ENCODE measurements at places on chromosomes 1 and 21. TPM values are rescaled to one million over a fixed set of nuclear protein-coding genes. Genes with fewer than 3 reads are reported as not detected.

Gene PRDX6
- total RNA-seq, result 154 TPM

GRCh38 chr1:164670786-164671185 is 111.8 kb downstream of the PBX1 start:
- DNase-seq, result no peak

DNA sequence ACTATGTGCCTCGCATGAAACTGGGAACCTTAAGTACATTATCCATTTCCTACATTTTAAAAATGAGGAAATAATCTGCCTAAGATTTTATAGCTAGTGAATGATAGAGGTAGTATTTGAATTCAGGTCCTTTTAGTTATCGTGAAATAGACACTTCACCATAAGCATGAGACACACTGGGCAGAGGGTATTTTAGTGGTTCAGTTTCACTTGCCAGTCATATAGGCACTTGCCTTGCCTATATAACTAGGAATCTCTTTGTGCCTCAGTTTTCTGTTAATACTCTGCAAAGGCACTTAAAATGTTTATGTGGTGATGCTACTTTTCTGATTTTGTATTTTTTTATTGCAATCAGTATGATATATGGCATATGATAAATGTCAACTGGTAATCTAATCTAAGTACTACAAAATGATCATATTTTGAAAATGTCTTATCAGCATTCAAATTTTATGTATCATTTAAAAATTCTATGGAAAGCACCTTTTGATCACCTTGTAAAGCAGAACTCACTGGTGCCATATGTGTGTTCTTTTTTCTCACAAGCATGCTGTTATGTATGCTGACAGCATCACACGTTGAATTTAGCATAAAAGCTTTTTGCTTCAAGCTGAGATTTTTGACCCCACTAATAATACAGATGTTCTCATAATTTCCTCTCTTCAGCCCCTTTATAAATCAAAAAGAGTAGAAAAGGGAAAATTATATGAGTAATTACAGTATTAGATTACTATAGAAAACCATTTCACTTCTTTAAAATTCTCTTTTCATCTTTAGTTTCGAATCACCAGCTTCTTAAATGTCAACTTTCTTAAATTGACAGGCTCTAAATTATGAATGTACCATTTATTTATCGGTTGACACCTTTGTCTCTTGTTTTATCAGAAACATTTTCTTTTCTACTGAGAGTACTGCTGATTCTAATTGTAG is 52.6 kb downstream of the RPS6KC1 start:
- no peak for DNase-seq

DNA sequence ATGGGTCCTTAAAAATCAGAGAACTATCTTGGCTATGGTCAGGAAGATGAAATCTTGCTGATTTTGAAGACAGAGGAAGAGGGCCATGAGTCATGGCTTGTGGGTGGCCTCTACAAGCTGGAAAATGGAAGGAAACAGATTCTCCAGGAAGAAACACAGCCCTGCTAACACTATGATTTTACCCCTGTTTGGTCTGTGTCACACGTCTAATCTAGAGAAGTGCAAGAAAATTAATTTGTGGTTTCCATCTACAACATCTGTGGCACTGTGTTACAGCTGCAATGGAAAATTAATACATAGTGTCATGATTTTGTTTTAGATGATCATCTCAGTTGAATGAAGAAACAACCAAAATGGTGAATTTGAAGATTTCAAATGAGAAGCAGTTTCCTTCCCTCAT is 288.7 kb upstream of the NRIP1 start:
- DNase-seq, result no peak

DNA sequence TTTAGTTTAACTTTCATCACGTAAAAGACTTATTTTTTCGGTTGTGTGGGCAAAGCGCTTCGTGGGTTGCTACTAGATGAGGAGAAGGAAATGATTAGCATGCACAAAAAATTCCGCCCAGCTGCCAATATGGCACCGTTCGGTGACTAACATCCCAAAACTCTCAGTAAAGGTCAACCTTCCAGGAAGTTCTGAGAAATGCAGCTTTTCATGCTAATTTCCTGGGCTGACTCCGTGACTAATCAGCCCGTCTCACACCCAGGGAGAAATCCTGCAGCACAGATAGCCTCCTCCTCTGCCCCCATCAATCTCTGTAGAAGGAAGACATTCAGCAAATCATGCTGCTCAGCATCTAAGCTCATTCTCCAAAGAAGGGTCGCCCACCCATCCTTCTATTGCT is 34.1 kb downstream of the TMCO4 start:
- DNase-seq, result no peak

DNA sequence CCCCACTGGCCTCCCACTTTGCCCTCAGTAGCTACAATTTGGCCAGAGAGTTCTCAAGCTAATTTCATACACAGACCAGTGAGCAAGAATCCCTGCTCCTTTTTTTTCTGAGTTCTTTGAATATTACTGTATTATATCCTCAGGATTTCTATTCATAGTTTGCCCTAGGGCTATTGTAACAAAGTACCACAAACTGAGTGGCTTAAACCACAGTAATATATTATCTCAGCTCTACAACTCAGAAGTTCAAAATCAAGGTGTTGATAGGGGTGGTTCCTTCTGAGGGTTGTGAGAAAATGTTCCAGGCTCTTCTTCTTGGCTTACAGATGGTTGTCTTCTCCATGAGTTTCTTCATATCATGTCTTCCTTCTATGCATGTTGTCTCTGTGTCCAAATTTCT is 289.4 kb upstream of the ESRRG start:
- DNase-seq, result no peak

DNA sequence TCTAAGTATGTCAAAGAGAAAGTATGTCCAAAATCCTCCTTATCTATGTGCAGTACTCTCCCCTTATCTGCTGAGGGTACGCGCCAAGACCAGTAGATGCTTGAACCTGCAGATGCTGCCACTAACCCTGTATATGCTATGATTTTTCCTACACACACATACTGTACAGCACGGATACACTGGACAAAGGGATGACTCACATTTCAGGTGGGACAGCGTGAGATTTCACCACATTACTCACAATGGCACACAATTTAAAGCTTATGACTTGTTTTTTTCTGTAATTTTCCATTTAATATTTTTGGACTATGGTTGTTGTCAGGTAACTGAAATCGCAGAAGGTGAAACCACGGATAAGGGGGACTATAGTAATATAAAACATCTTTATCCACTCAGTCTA is 4.1 kb downstream of the ORC1 start:
- DNase-seq, result no peak

- no peak for DNase-seq
Observed at GRCh38 chr1:45531873-45532272, 10.2 kb upstream of the PRDX1 start.

Gene EPHA2
- total RNA-seq, result 20.3 TPM

Gene KANK4
- total RNA-seq, result not detected

Gene TCP10L
- not detected for total RNA-seq

- DNase-seq, result no peak
Observed at GRCh38 chr1:92346866-92347640, 48.2 kb downstream of the RPAP2 start.

- DNase-seq, result no peak
Observed at GRCh38 chr1:15708486-15709137, 24.5 kb downstream of the PLEKHM2 start.

DNA sequence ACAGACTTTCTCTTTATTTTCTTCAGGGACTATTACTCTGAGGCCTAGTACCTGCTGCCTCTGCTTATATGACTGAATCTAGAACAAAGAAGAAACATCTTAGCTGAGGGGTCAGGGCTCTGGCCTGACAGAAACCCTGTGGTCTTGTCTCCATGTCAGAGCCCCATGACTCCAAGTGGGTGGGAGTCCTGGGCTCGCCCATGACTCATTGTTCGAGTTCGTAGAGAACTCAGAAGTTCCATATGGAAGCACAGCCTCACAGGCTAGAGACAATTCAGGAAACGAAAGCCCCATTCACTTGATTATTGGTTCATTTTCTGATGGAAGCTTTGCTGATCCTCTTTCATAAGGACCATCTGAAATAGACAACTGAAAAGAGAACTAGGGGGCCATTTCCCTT is 73.2 kb downstream of the CD58 start:
- no peak for DNase-seq

Gene HPDL
- not detected for total RNA-seq

DNA sequence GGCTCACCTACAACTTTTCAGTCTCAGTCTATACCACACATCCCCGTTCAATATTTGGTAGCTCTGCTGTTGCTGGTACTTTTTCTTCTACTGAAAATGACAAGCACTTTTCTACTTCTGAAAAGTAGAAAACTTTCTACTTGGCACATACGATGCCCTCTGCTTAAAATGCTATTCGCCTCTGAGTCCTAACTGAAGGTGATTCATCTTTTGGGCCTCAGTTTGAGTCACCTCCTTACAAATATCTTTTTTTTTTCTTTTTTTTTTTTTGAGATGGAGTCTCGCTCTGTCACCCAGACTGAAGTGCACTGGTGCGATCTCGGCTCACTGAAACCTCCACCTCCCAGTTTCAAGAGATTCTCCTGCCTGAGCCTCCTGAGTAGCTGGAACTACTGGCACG is 136.0 kb upstream of the CYYR1 start:
- no peak for DNase-seq

- no peak for DNase-seq
Observed at GRCh38 chr1:162587347-162587746, 25.8 kb downstream of the UAP1 start.

DNA sequence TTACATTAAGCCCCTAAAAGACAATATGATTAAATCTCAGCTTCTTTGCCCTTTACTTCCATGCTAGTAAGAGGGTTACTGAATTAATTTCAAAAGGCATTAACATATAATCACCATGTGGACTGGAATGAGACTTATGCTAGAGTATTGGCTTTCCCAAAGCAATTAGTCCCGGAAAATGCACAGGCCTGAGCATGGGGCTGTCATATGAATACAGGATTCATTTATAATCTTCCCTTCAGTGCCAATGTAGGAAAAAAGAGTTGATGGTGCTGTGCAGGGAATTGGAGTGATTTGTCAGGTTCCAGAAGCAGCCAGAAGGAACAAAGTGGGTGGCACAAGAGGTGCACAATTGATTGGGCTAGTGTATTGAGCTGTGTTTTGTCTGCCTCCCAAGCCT is 199.0 kb upstream of the L1TD1 start:
- DNase-seq, result no peak

Gene FALEC
- total RNA-seq, result not detected

DNA sequence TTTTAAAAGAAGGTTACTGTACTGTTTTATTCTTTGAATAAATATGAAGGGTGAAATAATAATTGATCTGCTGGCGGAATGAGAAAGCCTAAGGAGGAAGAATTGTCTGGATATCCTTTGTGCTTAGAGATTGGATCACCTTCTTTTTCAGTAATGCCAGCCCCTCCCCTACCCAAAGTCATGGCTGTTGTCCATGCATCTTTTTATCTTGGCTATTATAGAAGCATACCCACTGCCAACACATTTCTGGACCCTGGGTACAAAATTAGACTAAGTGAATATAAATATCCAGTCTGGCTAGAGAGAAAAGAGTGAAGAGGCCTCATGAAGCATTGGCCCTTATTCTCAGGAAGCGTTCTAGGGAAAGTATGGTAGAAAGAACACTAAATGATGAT is 28.1 kb downstream of the AK4 start:
- no peak for DNase-seq

- no peak for DNase-seq
Observed at GRCh38 chr1:117652421-117652820, 46.6 kb downstream of the TENT5C start.

DNA sequence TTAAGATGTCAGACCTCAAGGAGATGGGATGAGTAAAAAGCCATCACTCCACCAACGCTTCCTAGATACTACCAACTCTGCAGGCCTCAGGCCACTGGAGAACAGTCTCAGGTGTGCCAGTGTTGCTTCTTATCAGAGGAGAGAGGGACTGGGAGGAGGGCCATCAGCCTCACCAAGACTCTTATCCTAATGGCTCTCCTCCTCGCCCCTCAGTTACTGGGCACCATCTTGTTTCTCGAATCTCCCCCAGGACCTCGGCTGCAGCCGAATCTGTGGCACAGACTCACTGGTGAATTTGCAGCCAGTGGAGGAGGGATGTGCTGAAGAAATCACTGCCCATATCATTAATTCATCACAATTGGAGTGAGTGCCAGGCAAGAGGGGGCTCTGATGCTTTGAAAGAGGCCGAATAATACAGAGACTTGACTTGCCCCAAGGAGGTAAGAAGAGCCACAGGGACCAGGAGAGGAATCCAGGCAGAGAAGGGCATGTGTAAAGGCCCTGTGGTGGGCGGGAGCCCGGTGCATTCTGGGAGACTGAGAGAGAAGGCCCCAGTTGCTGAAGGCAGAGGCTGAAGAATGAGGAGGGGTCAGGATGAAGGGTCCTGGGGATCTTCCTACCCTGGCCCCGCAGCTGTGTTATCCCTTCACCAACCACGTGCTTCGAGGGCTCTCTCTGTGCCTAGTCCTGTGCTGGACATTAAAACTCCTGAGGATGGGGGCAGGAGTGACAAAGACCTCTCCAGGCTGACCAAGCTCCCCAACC is 129.8 kb downstream of the PTPRU start:
- DNase-seq, result no peak

- DNase-seq, result no peak
Observed at GRCh38 chr1:79792219-79792930, 785.8 kb upstream of the ADGRL4 start.

Gene C8A
- not detected for total RNA-seq

Gene KCNJ9
- 0.95 TPM for total RNA-seq

Gene DLGAP3
- total RNA-seq, result 0.21 TPM

Gene AMY1A
- total RNA-seq, result not detected

DNA sequence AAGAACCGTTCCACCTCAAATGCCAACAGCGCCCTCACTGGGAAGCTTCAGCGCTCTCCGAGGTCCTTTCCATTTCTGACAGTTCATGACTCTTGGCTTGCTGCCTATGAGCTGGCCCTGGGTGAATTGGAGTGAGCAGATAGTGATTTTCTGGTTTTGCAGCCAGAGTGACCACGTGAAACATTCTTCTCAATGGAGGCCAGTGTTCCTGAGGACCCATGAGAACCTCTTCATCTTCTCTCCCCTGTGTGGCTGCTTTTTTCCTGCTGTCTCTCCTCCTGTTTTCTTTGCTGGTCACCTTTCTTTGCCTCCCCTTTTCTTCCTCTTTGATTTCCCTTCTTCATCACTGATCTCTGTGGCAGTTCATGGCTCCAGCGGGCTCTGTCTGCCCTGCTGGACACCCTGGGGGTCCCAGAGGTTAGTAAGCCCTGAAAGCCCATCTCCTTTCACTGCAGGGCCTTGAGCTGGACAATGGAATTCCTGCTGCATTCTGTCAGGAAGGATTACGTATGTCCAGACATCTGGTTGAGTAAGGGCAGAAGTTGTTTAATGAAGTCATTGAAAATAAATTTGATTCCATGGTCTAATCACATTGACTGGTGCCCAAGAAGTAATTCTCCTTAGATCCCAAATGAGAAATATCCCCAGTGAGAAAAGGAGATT is 29.9 kb downstream of the VASH2 start:
- DNase-seq, result no peak

- DNase-seq, result no peak
Observed at GRCh38 chr1:43861337-43861736, 72.3 kb upstream of the ARTN start.

DNA sequence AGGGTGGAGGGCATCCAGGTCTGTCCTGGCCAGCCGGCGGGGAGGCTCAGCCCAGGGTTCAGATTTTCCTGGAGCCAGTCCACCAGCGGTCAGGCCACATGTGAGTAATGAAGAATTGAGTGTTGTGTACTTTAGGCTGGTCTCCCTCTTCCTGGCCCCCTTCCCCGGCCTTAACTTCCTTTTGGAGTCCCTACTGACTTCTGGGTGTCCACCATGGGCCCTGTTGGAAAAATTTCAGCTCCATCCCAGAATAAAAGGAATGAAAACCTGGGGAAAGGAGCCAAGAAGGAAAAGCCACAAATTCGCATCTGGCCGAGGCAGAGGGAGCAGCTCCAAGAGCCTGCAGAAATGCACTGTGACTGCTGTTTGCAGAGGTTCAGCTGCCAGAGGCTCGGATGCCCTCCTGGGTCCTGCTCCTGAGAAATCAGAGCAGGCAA is 35.5 kb upstream of the HHAT start:
- peak; percentile 13 for DNase-seq

Measured in thoracic aorta (tissue), 2 donors.